ENCODE measurements at places on chromosomes 2 and 18. TPM values are rescaled to one million over a fixed set of nuclear protein-coding genes. Genes with fewer than 3 reads are reported as not detected.

FBXO41 gene
- 1.4 TPM for total RNA-seq

CABYR gene
- total RNA-seq, result 2.9 TPM

APCDD1 gene
- total RNA-seq, result 3.9 TPM

ATP6V1B1 gene
- total RNA-seq, result 1.9 TPM

LRP2 gene
- not detected for total RNA-seq

PROM2 gene
- 0.72 TPM for total RNA-seq

CHN1 gene
- total RNA-seq, result 153 TPM

MYO7B gene
- total RNA-seq, result 0.43 TPM
